ENCODE measurements at places on chromosomes 3 and 15.

- DNase-seq: no peak
Measured at GRCh38 chr3:150439657-150440056, 31.6 kb downstream of the TSC22D2 start.

DNA sequence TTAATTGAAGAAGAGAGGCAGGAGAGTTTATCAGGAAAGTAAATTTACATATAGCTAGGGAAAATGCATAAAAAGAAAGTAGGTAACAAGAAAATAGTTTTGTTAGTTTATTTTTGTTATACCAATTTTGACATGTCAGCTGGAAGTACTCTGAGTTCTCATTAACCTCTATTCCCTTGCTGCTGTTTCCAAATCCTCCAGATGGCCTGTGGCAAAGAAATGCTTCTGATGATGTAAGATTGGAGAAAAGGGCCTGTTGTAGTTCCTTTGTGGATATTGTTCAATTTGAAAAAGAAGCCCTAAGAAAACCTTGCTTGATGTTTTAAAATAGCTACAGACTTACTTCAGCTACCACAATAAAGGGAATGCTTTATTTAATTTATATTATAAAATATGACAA lies 192.9 kb upstream of the SLITRK3 start:
- no peak for DNase-seq

DNA sequence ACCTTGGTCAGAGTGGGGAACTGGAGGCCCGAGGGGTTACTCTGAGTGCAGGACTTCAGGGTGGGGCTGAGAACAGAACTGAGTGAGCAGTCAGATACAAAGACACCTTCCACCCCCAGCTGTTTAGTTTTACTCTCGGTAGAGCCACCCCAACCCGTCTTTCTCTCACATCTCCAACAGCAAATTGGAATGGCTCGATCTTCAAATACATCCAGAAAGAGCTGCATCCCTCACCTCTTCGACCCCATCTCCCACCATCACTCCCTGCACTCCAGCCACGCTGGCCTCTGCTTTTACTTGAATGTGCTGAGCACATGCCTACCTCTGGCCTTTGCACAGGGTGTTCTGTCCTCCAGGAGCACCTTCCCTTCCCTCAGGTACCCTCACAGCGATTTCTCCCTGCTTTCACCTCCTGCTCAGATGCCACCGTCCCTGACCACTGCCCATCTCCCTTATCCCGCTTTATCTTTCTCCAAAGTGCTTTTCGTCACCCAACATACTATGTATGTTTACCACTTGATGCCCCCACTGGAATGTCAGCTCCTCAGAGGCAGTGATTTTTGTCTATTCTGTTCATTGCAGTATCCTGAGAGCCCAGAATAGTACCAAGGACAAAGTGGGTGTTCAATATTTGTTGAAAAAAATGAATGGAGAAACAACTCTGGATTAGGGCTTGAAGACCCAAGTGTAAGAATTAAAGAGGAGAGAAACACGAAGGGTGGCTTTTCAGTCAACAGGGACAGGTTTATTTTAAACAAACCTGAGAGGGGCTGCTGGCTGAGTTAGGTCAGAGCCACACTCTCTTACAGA lies 4.4 kb downstream of the CHCHD4 start:
- DNase-seq: no peak

DNA sequence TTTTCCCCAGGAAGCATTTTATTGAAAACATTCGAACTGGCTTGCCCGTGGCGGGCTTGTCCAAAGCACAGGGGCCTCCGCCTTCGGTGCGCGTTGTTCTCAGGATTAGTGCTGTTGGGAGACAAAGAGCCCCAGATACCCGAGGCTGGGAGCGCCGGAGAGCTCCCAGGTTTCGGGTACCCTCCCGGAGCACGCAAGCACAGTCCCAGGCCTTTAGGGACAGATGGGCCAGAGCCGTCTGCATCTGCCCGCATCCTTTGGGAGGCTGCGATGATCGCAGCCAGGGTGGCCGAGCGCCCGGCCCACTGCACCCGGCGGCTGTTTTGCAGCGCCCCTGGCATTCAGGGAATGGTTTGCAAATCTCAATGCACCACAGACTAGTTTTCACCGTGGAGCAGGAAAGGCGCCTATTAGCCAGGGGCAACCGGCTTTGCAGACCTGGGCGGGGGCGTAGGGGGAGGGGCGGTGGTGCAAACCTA lies 5.0 kb upstream of the FEZF2 start:
- DNase-seq: no peak

DNA sequence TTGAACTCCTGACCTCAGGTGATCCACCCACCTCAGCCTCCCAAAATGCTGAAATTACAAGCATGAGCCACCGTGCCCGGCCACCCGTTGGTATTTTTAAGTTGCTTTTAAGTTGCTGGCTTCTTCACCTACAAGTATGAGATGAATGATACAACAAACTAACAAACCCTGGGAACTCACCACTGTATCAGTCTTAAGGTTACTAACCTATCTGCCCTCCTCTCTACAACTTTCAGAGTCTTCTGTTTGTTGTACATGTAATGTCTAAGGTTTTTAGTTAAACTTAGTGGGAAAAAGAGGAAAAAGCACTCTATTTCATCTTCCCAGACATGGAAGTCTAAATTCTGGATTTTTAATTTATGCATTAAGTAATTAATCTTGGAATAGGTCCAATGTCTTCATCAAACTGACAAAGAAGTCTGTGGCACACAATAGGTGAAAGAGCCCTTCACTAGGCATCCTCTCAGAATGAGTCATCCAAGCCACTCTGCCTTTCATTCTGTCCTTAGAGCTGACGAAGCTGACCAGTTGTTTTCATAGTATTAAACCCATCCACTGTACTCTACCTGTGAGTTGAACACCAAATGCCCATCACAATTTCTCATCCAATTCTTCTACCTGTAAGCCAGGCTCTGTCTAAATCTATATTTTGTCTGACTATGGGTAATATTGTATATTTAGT lies 936.1 kb downstream of the TUSC7 start:
- no peak for DNase-seq

- no peak for DNase-seq
Measured at GRCh38 chr3:196778755-196779154, 39.1 kb downstream of the PAK2 start.

DNA sequence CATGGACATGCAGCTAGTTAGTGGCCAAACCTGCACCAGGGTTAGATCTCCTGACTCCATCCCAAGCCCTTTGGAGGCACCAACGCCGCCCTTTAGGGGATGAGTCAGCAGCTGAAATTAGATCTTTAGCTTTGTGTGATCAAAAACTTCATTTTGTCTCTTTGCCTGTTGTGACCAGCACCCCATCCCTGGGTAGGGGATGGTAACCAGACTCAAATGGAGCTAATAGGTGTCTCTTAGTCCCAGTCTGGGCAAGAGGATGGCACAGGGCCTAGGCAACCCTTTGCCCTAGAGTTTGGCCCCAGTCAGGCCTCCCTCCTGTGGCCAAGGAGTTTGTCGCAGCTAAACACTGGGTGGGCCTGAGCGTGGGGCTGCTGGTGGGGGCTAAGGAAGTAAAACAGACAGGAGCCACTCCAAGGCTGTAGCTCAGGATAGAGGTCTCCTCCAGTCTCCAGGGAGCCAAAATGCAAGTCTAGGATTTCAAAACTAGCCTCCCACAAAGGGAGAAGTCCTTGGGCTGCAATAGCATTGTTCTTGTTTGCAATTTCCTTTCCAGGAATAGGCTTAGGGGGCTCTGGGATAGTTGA lies 105.1 kb downstream of the CPN2 start:
- DNase-seq: no peak

- DNase-seq: no peak
Measured at GRCh38 chr3:64559588-64559987, 128.2 kb downstream of the ADAMTS9 start.

- DNase-seq: no peak
Measured at GRCh38 chr3:167361306-167361705, 18.8 kb downstream of the ZBBX start.

DNA sequence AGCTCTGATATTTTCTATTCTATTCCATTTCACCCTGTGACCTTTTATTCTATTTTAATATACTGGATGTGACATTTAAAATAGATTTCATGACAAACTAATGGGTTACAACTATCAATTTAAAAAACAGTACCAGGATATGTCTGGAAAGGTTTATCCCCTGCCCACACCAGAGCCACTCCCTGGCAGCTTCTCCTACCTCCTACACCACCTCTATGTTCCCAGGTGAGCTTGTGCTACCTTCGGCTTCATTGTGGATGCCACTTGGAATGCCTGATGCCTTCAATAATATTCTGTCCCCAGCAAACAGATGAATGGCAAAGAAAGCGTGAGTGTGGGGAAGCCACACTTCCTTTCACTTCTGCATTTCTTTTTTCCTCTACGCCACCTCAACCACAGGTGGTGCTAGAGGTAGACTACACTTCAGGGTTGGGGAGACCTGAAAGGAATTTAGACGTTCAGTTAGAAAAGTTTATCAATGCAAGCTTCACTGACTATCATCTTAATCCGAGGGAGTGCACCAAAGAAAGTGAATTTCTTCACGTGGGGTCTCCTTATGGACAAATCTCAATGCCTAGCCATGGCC lies 213.0 kb downstream of the SSR3 start:
- no peak for DNase-seq

DNA sequence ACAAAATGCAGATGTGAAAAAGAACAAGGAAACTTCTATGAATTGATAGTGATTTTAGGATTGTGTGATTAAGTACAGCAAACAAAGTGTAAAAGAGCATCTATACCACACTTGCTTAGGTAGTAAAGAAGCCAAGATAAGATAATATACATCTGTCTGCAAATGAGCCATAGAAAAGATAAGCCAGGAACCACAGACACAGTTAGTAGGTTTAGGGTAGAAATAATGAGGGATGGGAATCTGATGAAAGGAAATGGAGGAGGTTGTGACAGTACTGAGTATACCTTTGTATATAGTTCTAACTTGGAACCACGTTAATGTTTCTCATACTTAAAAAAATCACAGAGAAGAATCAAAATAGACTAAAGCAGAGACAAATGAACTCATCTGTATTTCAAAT lies 54.0 kb downstream of the TCF12 start:
- DNase-seq: no peak

Measured in left cardiac atrium (tissue), 4 donors.